T-helper 2 cell treated with Interferon-gamma antibody and Interleukin-4, amounts not matched to agents 5 μg/mL and 100 μg/mL, for 36 hours (primary cell): ENCODE measurements at places on chromosomes 1 and 21.

DNA sequence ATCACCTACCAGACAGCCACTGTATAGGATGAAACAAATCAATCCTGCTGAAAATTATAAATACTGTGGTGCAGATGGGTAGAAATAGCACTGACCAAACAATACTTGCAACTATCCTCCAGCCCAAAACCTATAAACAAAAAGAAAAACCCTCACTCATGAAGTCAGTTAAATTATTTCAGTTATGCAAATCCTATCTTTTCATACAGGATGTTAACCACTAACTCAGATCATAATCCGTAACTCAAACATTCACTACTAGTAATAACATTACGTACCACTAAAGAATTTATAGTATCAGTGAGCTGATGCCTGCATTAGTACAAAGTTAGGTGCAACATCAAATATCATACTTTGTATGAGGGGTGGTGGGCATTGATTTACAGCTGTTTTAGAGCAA, 2.6 kb downstream of the NDC1 start:
- DNase-seq, result no peak

DNA sequence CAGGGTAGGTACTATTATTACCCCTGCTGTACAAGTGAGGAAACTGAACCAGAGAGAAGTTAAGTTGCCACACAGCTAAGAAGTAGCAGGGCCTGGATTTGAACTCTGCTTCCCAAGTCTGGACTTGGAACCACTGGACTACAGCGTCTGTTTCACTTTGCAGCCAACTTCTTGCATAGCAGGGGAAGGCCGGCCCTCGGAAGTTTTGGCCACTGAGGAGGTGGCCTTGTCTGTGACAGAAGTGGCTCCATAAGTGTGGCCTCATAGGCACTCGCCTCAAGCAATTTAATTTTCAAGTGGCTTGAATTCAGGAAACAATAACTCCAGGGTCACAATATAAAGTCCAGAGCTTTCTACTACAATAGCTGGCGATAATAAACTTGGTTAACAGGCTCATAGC, 41.4 kb downstream of the PLEKHA6 start:
- DNase-seq, result no peak

GRCh38 chr1:236893626-236894545, 98.8 kb downstream of the MTR start:
- DNase-seq, result no peak

DNA sequence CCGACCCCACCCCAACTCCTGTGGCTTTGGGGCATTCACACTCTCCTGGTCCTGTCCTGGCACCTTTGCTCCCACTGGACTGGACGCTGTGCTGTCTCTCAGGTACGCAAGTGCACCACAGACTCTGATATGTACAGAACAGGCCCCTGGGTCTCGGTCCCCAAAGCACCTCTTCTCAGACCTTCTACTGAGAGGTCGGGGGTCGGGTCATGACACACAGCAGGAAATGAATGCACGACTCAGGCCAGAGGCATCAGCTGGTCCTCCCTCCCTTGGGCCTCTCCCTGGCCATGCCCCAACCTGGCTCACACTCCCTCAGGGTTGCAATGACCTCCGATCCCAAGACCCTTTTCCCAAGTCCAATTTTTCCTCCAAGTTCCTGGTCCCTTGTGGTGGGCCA, 1.8 kb upstream of the KRTAP10-12 start:
- DNase-seq, result no peak

DNA sequence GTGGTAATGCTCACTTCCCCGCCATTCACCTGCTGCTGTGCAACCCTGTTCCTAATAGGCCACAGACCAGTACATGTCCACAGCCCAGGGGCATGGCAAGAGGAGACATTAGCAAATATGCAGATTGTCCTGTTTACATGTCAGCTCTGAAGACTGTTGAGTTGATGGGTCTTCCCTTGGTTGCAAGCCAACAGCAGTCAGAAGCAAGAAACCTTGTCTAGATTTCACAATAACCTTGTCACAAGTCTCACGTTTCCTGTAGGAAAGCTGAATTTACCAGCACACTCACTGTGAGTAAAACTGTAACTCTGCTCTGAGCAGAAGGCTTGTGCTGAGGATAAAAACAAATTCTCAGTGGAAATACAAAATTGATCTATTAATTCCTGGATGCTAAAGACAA, 195.1 kb downstream of the HLX start:
- DNase-seq, result no peak

GRCh38 chr1:4170548-4171340, 270.7 kb upstream of the C1orf174 start:
- DNase-seq, result no peak
